Non-pigmented ciliary epithelial cell (primary cell): ENCODE measurements at places on chromosomes 3 and 15.

DNA sequence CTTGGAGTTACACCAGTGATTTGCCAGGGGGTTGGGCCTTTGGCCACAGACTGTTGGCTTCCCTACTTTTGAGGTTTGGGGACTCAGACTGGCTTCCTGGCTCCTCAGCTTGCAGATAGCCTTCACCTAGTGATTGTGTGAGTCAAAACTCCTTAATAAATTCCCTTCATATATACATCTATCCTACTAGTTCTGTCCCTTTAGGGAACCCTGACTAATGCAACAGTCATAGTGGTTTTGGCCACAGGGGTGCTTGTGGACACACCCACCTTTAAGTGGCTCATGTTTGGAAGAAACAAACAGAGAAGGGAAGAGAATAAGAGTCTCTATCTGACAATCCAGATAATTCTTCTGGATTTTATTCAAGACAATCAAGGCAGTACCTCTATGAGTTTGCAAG, 457.7 kb downstream of the EPHA3 start:
- DNase-seq: no peak

DNA sequence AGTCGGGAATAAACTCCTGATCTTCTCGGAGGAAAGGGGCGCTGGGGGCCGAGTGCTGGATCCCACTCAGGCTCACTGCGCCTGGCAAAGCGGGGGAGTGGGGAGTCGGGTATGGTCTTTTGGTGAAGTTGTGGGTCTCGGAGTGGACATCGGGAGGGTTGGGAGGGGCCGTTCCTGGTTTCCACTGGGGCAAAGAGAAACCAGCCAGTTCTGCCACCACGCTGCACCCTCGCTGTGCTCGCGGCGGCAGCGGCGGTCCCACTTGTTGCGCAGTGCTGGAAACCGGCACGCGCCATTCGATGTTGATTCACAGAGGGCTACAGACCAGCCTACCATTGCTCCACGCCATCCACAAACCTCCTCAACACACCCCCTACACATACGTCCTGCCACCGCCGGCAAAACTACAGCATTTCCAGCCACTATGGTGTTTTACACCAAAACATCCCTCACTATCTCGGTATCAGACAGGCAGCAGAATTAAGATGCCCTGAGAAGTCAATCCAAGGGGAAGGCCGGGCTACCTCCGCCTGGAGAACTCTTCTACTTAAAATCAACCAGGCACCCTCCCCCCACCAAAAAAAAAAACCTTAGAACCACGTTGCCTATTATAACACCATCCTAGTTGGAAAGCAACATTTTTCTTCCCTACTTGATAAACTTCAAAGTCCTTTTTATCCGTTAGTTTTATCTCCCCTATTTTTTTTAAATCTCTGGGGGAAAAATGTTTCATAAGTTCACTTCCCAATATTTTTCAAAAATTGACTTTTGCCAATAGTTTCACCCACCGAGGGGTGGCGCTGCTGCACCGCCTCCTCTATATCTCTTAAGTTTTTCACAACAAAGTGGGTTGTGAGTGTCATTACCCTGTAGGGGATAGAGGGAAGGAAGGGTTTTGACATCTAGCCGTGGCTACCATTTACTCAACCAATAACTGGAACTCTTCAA, 3.6 kb downstream of the BCL6 start:
- no peak for DNase-seq

- no peak for DNase-seq
These were observed 4.9 kb downstream of the CHDH start for GRCh38 chr3:53841296-53841695.

GRCh38 chr15:28977377-28978010, 91.7 kb downstream of the APBA2 start:
- DNase-seq: peak; percentile 94

DNA sequence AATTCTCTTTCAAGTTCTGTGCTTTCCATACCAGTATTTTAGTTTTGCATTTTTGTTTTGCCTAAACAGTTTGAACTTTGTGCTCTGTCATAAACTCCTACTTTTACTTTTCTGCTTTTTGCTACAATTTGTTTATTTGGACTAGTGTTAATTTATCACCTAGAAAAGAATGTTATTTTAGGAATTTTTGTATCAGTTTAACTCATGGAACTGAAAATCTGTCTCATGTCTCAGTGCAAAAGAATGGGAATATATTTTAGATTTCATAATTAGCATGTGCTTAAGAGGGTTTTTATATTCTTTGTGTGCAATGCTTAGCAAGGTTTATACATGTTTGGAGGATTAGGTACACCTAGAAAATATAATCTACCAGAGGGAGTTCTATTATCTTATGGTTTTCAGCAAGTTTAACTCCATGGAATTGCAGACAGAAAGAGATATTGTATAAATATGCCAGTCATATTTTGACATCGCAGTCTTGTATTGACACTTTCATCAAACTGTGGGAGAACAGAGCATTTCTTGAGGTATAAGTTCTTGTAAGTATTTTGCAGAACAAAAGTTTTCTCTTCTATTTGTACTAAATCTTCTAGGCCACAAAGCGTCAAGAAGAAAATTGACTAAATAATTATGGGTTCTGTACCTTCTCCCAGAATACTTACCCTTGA, 409.9 kb downstream of the RBMS3 start:
- DNase-seq: no peak

DNA sequence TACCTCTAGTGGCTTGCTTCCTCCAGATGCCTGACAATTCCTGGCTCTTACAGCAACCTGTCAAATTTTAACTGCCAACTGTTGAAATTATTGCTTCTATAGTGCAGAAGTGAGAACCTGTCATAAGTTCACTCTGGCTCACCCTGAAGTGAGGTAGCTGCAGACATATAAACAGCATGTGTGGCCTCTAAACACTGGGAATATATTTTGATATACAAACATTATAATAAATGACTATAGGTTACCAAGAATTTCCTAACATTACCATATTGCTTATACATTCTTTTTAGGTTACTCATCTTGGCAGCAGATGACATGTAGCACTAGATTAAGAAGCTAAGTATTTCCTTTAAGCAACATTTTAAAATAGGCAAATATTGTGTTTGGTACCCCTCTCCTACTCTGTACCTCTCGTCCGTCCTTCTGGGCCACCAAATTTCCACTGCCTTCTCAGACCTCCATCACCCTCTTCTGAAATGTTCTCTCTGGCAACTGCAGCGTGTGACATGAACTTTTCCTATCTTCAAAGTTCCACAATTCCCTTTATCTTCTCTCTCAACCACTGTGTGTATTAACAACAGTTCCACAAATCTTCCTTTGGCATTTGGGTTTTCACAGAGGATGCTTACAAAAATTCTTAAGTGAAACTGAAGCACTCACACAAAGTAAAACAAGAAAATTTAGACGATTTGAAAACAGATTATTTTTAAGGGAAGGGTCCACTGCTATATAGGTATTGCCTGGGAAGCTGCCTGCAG, 15.3 kb upstream of the XXYLT1 start:
- DNase-seq: no peak

DNA sequence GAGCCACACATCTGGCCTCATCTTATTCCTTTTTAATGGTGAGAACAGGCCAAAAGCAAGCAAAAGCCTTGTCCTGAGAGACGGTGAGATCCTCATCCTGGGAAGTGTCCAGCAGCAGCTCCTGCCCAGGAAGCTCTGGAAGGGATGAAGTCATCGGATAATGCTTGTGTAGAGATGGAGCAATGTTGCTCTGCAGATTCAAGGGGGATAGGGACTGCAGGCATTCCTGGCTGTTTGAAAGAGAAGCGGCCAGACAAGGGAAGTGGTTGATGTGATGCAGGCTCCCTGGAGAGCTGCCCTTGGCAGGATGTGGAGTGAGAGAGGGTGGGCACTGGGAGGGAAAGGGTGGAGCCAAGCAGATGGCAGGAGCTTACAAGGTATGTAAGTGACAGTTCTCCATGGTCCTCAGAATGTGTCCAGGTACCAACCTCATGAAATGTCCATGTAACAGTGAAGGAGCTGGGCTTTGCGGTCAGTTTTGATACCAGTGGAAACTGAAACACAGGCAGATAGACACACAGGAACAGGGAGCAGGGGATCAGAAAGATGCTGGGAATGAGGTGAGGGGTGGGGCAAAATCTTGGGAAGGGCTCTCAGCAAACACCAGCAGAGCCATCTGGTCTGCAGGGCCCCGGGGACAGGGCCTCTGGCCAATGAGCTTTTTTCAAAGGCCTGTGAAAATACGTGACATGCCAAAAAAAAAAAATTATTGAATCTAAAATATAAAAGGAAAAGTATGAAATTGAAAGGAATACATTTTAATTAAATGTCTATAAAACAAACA, 32.2 kb upstream of the LACTB start:
- DNase-seq: peak; percentile 65

- DNase-seq: no peak
These were observed 1.3 kb downstream of the GMPS start for GRCh38 chr3:155871746-155872158.

DNA sequence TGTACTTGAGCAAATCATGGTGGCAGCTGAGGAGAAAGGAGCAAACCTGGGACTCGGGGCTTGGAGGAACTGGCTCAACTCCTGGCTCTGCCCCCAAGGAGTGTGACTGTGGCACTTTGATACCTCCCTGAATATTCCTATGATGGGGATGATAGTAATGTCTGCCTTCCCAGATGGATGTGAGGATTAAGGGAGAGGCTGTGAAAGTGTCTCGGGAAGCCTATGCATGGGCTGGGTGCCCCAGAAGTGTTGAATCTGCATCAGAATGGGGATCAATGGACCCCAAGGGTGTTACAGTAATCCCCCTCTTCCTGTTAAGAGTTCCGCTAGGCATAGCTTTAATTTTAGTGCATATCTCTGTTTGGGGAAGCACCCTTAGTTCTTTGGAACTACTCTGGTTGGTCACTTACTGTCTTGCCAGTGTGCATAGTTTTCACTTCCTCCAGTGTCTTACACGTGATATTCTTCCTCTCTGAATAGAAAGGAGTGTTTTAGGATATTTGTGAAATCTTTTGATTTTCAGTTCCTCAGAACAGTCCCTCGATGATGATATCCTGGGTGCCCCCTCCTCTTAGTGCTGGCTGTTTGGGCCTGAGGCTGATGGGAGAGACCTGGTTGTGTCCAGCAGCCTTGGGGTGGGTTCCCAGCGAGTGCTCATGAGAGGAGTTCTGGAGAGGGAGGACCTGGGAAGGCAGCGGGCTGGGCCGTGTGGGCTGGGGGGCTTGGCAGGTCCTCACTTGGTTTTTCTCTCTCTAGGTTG, 97.5 kb downstream of the CHDH start:
- DNase-seq: no peak

- no peak for DNase-seq
These were observed 381.2 kb downstream of the RSL24D1 start for GRCh38 chr15:54815556-54815955.

DNA sequence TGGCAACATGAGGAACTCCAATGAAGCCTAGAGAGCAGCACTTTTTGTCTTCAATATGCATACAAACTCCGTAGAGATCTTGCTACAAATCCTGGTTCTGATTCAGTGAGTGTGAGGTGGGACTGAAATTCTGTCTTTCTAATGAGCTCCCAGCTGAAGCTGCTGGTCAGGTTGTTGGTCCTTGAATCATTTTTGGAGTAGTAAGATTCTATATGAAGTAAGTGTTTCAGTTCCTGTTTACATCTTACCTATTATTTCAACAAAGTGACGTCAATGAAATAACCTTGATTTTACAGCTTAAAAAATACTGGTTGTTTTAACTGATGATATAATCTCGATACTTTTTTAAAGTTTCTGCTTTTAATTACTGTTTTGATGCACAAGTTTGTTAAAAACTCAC, 33.9 kb downstream of the SHQ1 start:
- DNase-seq: no peak

GRCh38 chr3:23756206-23756840, 49.4 kb upstream of the UBE2E1 start:
- no peak for DNase-seq

DNA sequence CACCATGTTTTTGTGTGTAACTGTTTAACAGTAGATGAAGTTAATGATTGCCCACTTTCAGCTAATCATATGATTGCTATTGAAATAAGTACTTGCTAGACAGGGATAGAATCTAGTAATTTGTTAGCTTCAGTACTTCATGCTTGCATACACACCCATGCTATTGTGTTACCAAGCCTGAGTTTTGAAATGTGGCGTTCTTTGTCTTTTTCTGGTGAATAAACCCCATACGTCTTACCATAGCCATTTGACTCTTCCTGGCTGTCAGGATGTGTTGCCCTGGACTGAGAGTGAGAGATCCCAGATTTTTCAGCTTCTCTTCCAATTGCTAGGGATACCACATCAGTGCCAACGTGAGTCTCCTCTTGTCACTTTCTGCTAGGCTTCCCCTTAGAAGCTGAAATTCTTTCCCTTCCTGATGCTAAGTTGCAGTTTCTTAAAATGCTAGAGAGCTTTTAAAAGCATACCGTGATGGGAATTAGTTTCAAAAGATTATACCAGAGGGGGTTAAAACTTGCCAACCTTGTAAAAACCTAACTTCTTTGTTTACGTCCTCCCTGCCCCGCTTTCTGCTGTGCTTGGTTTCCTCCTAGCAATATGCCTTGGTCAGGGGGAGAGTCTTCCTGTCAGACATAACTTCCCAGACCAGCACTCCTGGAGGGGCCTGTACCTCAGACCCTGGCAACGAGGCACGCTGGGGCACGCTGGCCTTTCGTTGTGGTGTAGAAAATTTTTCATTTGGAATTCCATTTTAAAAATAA, 62.9 kb upstream of the ULK4 start:
- DNase-seq: no peak

GRCh38 chr15:69801144-69801543, 296.6 kb downstream of the TLE3 start:
- DNase-seq: no peak

- no peak for DNase-seq
These were observed 2.2 kb upstream of the PRKCD start for GRCh38 chr3:53158765-53159155.

DNA sequence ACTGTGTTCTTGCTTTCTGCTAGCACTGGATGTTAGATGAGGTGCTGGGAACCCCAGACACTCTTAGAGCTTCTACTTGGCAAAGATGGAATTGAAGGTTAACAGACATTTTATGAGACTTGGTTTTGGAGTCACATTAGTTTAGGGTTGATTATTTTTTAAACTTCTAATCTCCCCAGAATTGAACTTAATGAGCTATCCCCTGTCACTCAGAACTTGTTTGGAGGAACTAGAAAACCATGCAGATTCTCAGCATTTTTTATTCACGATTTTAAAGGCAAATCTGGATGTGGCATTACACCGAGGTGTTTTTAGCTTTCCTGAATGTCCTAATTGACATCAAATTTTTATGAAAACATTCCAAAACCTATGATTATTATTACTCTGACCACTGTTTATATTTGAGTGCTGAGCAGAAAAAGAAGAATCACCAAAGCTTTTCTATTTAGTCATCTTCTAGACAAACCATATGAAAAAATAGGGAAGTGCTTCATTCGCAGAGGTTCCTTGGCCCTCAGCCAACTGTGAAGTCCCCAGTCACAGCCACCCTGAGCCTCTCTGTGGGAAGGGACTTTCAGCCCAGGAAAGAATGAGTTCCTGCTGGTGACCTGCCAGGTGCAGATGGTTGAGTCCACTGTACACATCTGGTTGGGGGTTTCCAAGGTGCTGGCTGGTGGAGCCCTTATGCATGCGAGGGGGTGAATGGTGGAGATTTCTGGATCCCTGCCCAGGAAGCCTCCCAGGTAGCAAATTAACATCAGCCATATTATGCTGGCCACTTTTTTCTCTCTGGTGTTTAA, 196.0 kb upstream of the TOPAZ1 start:
- no peak for DNase-seq
